ENCODE measurements at places on chromosomes 5 and 9. TPM values are rescaled to one million over a fixed set of nuclear protein-coding genes. Genes with fewer than 3 reads are reported as not detected.

The SPINK5 gene
- not detected for polyA plus RNA-seq

The PDLIM4 gene
- polyA plus RNA-seq = not detected

The CNTLN gene
- 0.09 TPM for polyA plus RNA-seq

The GPR150 gene
- polyA plus RNA-seq = 0.19 TPM

The PRDM9 gene
- polyA plus RNA-seq = not detected

The GPX8 gene
- polyA plus RNA-seq = not detected

The TERT gene
- polyA plus RNA-seq = not detected

The OR1Q1 gene
- not detected for polyA plus RNA-seq

The PCYOX1L gene
- 22.0 TPM for polyA plus RNA-seq

The CA9 gene
- polyA plus RNA-seq = 0.48 TPM

The HRCT1 gene
- polyA plus RNA-seq = not detected

The OTP gene
- not detected for polyA plus RNA-seq

The ANXA2R gene
- polyA plus RNA-seq = 43.3 TPM

The KIF27 gene
- polyA plus RNA-seq = not detected

The OBP2B gene
- polyA plus RNA-seq = not detected

The CDH10 gene
- polyA plus RNA-seq = not detected

The CCNB1 gene
- polyA plus RNA-seq = 5.3 TPM

The STXBP1 gene
- polyA plus RNA-seq = 1.3 TPM

The SLC45A2 gene
- not detected for polyA plus RNA-seq

The MROH2B gene
- polyA plus RNA-seq = not detected

The GLDC gene
- 0.33 TPM for polyA plus RNA-seq

The CD274 gene
- 3.6 TPM for polyA plus RNA-seq

The PTGER4 gene
- polyA plus RNA-seq = 37.6 TPM

Measured in CD4-positive, CD25-positive, alpha-beta regulatory T cell (primary cell).